ENCODE measurements at places on chromosomes 4 and X.

DNA sequence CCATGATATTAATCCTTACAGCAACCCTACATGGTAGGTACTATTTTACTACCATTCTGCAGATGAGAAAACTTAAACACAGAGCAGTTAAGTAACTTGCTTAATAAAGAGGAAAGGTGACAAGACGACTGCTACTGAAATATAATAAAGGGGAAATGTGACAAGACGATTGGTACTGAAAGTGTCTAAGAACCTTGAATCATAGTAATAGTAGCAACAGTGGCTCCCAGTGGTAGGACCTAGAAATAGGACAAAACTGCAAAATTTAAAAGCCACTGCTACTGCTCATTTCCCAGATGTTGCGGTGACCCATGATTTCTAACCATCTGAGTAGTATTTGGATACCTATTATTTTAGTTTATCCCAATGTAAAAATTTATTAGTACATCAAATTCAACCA, 89.5 kb downstream of the TASL start:
- DNase-seq: no peak

DNA sequence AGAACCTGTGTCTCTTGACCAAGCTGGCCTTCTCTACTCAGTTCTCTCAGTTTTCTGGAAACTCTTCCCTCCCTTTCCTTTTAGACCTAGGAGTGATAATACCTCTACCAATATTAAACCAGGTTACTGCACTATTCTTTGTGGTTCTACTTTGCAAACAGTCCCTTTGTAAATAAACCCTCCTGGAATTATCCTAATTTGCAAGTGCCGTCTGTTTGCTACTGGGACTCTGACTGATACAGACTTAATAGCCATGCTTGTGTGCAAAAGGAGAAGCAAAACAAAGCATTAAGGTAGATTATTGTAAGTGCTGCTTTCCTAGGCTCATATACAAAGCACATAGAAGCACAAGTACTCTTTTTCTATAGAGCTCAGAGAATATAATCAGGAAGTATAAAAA, 507.0 kb downstream of the INPP4B start:
- no peak for DNase-seq

DNA sequence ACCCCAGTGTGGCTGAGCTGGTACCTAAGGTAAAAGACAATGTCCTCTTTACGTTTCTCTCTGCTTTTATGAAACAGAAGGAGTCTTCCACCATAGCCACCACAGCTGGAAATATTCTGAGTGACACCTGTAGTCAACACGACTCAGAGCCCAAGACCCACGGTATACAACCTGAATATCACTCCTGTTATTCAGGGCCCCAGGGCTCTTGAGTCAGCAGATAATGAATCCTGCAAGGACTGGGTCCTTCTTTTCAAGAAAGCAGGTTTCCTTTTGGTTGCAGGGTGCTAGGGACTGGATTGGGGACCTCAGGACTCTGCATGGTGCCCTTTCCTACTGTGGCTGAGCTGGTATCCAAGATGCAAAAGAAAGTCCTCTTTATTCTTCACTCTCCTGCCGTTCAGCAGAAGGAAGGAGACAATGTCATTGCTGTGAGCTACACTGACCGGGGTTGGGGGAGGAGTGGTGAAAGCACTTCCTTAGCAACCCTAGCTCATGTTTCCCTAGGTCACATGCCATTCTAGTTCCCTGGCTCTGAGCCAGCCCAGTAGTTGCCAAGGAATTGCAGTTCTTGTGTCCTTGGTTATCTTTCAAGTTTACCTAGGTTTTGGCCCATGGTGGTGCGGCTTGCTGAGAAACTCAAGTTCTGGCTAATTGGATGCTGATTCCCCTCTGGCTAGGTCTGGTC, 23.7 kb upstream of the UNC5C start:
- DNase-seq: no peak

GRCh38 chr4:187387739-187388138, 607.8 kb upstream of the ZFP42 start:
- DNase-seq: no peak

- no peak for DNase-seq
Measured at GRCh38 chr4:184298254-184298653, 80.6 kb upstream of the ENPP6 start.

- no peak for DNase-seq
Measured at GRCh38 chr4:128940971-128941370, 131.5 kb downstream of the JADE1 start.

GRCh38 chrX:40866893-40867292, 131.6 kb upstream of the MED14 start:
- no peak for DNase-seq

- no peak for DNase-seq
Measured at GRCh38 chr4:107757864-107758476, 37.9 kb upstream of the PAPSS1 start.

DNA sequence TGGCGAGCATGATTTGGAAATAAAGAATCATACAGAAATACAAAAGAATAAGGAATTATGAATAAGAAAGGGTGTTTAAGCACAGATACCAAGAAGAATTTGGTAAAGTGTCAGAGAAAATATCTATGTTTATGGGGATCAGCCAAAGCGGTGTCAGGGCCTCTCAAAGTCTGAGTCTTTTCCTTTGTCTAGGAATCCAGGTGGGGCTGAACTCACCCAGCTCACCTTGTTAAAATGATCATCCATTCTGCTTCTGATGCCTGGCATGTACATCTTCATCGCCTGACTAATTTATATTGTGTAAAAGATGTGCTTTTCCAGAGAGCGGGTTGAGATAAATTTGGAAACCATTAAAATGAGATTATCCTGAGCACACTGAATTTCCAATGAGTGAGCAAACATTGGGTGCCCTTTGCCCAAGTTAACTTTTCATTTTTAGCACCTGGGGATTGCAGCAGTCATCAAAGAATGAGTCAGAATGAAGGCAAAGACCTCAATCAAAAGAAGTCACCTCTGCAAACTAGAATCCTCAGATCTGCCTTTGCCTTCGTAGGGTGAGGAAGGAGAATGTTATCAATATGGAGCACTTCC, 141.9 kb upstream of the ANXA3 start:
- DNase-seq: no peak

- DNase-seq: no peak
Measured at GRCh38 chrX:66889418-66889817, 250.5 kb upstream of the EDA2R start.

GRCh38 chr4:121155893-121156292, 8.2 kb downstream of the TNIP3 start:
- no peak for DNase-seq

DNA sequence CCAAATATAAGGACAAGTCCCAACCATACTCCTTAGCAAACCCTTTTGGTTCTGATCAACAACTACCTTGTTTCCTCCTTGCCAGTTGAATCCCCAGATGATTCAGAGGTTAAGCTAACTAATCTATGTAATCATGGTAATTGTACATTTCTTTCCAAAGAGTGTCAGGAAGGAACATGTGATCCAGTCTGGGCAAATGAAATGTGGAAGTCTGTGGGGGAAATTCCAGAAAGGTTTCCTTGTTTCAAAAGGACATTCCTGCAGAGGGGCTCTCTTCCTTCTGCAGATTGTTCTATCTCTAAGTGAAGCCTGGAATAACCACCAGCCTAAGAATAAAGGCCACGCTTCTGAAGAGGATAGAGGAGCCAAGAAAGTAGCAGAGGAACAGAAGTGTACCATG, 7.0 kb downstream of the PRSS12 start:
- DNase-seq: no peak

- no peak for DNase-seq
Measured at GRCh38 chrX:155682834-155683233, 70.1 kb upstream of the TMLHE start.

DNA sequence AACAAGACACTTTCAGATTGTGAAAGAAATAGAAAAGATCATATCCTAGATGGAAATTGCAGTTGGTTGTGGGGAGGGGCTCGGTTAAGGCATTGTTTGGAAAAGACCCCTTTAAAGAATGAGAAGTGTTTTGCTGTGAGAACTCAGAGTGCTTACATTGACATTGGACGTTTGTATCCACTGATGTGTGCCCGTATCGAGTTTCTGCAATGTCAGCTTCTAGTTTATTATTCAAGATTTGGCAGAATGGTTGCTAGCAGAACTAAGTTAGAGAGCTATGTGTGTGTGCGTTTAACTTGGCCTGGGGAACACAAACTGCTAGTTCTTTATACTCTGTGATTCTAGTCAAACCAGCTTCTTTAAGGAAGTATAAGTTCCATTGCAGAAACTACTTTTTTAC, 2702.5 kb downstream of the PCDH7 start:
- DNase-seq: no peak

DNA sequence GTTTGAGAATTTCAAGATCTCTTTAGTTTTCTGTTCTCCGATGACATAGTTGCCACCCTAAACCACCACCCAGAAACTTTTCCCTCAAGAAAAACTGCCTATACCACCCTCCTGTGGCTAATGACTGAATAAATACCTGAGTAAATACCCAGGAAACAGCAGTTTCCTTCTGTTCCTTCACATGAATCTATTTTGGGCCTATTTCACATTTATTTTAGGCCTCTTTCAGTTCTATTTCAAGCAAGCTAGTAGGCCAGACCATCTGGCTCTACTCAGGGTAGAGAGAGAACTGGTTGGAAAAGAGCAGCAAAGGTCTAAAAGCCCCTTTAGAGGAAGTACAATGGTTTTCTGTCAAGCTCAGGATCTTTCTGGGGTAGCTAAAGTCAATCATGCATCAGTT, 23.4 kb downstream of the ARHGEF9 start:
- no peak for DNase-seq

GRCh38 chr4:146059151-146059550, 116.4 kb upstream of the LSM6 start:
- no peak for DNase-seq

- no peak for DNase-seq
Measured at GRCh38 chr4:113610537-113610936, 151.0 kb downstream of the CAMK2D start.

DNA sequence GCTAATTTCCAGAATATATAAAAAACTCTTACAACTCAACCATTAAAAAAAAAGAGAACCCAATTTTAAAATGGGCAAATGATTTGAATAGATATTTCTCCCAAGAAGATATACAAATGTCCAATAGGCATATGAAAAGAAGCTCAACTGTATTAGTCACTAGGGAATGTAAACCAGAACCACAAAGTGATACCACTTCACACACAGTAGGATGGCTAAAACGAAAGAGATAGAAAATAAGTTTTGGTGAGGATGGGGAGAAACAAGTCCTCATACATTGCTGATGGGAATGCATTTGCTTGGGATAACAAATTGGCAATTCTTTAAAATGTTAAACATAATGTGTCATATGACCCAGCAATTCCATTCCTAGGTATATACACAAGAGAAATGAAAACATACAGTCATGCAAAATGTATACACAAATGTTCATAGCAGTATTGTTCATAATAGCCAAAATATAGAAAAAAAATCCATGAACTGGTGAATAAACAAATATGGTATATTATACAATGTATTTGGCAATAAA, 5.7 kb downstream of the TCEAL3 start:
- no peak for DNase-seq

DNA sequence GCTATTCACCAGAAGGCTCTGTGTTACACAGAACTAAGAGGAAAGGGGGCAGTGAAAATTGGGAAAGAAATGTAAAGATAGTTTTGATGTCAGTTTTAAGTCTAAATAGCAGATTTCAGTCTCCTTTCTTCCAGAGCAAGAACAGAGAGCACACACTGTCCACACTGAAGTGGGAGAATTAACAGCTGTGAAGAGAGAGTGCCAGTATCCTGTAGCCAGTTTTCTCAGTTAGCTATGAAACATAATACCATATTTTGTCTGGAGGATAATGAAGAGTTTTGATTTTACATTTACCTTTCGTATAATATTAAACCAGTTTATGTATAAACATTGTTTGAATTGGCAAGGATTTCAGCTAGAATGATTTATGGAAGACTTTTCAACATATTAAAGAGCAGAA, 35.1 kb downstream of the FBXO8 start:
- DNase-seq: no peak

Measured in activated CD4-positive, alpha-beta T cell treated with anti-CD3 and anti-CD28 coated beads, Interleukin-2, amount 50 U/mL, for 24 hours (primary cell).